ENCODE measurements at places on chromosomes 4 and X.

- DNase-seq: no peak
Measured at GRCh38 chrX:111039606-111040005, 56.4 kb upstream of the PAK3 start.

- no peak for DNase-seq
Measured at GRCh38 chr4:38730830-38731646, 51.8 kb downstream of the TLR10 start.

- DNase-seq: no peak
Measured at GRCh38 chr4:142728233-142728632, 117.9 kb downstream of the INPP4B start.

DNA sequence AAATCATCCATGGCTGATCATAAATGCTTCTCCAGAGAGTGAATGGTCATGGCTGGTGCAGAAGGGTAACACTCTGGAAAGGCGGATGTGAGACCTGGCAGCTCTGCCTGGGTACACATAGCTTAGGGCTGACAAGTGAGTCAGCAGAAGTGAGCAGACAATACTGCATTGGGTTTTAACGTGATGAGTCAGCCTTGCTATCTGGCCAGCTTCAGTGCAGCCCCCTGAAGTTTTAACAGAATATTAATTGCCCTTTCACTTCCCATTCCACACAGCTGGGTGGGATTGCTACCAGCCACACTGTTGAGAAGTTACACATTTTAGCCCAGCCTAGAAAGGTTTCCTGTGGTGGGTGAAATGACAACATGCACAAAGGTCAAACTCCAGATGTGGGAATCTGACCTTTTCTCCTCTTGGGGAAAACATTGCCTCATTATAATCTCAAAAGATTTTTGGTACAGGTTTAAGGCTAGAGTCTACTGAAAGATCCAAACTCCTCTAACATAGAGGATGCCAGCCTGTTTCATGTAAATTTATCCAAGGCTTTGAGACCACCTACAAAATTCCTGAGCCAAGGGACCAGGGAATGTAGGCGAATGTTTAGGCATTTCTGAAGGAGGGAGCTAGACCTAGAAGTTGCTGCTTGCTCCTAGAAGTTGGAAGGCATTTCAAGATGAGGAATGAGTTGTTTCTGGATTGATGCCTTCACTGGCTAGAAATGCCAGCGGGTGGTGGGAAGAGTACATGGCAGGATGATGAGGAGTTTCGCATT, 230.3 kb upstream of the PGRMC2 start:
- no peak for DNase-seq

DNA sequence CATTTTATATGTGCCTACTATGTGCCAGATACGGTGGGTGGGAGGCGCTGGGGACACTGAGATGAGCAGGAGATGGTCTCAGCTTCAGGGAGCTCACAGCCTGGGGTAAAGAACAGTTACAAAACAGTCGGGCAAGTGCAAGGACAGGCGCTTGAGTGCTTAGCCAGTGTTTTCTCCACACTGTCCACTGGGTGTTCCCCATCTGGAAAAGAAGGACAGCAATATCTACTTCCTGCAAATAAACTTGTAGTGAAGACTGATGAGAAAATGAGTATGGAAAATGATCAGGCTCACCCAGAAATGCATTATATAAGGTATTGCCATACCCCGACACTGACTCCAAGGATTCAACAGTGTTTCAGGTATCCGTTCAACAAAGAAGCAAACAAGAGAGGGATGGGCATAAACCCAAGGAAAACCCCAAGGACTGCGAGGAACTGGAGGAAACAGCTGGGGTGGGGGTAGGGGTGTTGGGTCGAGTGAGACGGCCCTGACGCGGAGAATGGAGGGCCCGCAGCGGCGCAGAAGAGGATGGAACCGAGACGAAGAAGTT, 835 bp downstream of the TMEM185A start:
- DNase-seq: no peak

- no peak for DNase-seq
Measured at GRCh38 chr4:6658597-6659075, 18.2 kb downstream of the MRFAP1 start.

- no peak for DNase-seq
Measured at GRCh38 chrX:129013574-129013973, 509.7 kb downstream of the SMARCA1 start.

DNA sequence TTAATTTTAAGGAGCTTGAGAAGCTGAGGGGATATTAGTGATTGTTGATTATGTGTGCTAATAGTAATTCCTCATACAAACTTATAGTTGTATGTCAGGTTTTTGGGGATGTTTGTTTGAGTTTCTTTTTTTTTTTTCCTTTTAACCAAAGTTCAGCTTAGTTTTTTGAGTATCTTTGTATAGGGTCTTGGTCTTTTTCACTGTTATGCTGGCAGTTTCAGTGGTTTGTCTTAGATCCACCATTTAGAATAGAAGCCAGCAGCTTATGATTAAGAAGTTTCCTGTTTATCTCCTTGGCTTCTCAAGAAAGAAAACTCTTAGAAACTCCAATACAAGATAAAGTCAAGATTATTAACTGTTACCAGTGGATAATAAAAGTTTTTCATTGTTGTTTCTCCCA, 16.1 kb downstream of the CPEB2 start:
- no peak for DNase-seq

DNA sequence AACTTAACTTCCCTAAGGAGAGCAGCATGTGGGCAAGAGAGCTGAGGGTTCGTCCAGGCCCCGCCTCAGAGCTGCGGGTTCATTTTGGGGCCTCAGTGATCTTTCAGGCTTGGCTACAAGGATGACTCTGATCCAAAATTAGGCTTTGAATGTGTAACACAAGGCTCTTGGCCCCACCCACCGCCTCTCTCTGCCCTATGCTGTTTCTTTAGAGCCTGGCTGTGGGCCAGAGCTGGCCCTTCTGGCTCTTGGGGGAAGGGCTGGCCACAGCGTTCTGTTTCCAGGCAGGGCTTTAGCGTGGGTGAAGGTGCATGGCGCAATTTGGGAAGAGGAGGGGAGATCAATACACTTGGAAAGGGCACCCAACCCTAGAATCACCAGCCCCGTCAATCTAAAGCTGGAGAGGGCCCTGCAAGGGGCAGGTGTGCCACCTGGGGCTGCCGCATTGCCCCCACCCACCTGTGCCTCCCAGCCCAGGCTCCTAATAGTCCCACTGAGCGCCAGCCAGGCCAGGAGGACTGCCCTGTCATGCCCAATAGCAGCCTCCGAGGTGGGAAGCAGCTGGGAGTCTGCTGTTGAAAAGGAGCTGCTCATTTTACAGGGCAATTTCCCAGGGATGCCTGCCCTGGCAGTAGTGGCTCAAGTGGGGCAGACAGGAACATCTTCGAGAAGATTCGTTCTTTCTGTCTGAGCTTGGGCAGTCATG, 84.5 kb upstream of the MAML3 start:
- peak; percentile 93 for DNase-seq

- no peak for DNase-seq
Measured at GRCh38 chr4:15006416-15007024, 4.2 kb downstream of the CPEB2 start.

DNA sequence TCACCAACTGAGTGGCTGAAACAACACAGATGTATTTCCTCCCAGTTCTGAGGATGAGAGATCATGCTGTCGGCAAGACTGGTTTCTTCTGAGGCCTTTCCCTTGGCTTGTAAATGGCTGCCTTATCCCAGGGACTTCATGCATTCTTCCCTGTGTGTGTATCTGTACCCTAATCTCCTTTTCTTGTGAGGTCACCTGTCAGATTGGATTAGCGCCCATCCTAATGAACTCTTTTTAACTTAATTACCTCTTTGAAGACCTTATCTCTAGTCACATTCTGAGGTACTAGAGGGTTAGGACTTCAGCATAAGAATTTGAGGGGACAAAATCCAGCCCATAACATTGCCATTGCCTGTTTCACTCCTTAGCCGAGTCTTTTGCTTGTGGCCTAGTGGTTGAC, 59.5 kb upstream of the TMEM150C start:
- DNase-seq: no peak

DNA sequence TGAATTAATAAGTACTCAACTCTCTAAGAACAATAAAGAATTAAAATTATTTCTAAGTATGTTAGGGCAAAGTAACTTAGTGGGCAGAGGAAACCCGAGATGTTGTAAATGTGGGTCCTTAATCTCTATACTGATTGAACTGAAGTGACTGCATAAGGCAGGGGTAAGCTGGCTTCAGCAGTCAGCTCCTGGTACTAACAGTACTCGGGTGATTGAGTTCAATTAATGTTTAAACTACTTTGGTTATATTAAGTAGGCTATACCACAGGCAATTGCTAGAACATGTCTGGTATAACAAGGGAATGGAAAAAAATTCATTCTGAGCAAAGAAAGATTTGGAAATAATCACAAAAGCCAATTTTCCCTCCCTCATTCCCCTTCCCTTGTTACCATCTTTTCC, 90.7 kb downstream of the LNX1 start:
- no peak for DNase-seq

- no peak for DNase-seq
Measured at GRCh38 chrX:2272337-2272736, 228.4 kb downstream of the DHRSX start.
